ENCODE measurements at places on chromosomes 4 and X.

DNA sequence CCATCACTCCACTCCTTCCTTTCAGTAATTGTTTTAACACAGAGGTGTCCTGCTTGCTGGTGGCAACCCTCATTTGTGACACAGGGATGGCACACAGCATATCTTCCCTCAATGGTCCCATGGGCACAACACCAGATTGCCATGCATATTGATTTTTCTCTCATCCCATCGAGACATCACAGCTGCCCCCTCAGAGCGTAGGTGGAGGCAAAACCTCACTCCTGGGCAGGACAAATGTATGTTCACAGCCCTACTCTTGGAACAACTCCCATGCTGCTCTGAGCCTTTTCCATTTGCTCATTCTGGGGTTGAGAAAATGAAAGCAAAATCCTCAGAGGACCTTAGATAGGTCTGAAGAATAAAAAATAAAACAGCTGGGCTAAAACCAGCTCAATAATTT, 172.2 kb downstream of the GABRB1 start:
- no peak for DNase-seq

DNA sequence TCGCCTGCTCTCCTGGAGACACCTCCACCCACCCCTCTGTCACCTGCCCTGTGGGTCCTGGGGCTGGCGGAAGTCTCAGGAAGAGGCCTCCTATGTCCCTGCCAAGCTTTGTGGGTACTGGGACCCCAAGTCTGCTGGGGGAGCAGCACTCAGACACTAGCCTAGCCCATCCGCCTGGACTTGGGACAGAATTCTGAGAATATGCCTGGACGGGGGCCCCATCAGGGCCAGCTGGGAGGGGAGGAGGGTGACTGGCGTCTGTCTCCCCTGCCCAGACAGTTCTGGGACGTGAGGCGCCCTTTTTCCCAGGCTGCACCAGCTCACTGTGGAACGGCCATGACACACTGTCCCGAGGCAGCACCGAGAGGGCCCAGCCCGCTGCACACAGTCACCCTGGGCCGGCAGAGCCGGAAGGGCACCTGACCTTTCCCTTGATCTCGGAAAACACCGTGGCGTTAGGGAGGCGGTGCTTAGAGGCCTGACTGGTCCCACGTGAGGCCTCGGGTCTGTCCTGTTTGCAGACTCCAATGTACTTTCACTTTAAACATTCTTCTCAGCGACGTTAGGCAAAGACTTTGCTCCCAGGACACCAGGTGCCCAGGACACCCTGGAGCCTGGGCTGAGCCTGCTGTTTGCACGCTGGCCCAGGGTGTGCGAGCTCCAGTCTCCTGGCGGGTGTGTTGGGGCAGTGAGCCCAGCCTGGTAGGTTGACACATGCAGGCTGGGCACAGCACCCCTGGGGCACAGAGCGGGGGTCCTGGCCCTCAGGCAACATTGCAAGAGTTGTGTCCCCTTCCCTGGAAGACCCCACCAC, 700 bp downstream of the SLC26A1 start:
- DNase-seq: no peak

- DNase-seq: no peak
These were observed 97.7 kb downstream of the GATB start for GRCh38 chr4:151663109-151663508.

DNA sequence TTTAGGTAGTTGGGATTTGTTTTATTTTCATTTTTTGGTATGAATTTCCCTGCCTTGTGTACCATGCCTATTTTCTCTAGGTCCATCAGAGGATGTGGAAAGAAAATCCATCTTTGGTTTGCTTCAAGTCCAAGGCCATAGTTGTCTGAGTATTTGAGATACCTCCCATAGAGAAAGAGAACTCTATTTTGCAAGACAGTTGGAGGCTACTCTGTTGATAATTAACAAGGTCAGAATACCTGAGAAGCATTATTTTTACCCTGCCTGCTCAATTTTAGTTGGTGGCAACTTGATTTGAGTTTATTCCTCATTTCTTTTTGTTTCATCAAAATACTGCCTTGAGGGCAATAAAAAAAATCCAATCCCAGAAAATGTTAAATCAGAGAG, 30.8 kb downstream of the BMP3 start:
- DNase-seq: no peak

GRCh38 chr4:188002751-188003150, 7.2 kb downstream of the ZFP42 start:
- DNase-seq: no peak

- DNase-seq: no peak
These were observed 921 bp downstream of the PFKFB1 start for GRCh38 chrX:54992911-54993622.

DNA sequence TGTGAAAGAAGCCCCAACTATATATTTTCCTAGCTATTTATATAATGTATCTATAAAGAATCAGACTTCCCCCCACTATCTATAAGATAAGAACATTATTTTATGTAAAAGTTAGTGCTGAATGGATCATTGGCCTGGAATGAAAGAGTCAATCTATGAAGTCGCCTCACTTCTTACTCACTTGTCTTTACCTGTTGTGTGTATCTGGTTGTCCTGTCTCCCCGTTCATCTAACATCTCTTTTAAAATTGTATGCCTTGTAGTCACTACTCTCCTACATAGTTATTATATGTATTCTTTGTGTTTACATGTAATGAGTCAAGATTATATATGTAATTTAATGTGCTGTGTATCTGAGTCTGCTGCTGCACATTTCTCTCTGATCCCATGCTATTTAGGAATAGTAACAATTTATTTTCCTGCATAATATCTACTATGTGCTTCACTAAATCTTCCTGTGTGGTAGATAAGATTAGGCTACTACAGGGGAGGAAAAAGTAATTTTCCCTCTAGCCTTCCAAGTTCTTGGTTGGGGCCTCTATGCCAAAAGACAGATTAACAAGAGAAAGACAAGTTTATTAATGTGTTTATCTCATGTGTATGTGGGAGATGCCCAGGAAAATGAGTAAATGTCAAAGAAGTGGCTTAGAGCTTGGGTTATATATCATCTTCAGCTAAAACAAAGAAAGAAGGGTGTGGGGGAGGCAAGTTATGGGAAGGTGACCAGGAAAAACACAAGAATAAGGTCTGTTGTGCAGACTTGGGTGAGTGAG, 77.6 kb upstream of the FRMPD4 start:
- no peak for DNase-seq

DNA sequence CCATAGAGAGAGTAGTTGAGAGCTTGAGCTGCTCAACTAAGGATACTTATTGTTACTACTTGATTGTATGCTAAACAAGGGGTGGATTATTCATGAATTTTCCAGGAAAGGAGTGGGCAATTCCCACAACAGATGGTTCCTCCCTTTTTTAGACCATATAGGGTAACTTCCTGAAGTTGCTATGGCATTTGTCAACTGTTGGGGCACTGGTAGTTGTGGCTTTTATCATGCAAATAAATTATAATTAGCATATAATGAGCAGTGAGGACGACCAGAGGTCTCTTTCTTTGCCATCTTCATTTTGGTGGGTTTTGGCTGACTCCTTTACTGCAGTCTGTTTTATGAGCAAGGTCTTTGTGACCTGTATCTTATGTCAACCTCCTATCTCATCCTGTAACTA, 1403.5 kb upstream of the PABPC4L start:
- no peak for DNase-seq

DNA sequence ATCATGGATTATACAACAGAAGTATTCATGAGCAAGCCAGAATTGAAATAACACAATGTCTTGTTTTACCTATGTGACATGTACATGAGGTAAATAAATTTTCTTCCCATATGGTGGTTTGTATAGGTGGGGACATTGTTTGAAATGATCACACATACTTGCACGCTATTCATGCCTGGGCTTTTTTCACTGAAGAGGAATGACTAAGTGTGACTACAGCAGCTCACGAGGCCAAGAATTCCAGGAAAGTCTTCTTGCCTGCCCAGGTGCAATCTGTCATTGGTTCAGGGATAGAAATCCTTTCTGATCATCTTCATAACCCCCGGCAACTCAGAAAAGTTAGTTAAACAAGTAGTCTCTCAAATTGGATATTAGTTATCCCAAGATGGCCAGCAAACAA, 36.3 kb upstream of the AREG start:
- DNase-seq: no peak

DNA sequence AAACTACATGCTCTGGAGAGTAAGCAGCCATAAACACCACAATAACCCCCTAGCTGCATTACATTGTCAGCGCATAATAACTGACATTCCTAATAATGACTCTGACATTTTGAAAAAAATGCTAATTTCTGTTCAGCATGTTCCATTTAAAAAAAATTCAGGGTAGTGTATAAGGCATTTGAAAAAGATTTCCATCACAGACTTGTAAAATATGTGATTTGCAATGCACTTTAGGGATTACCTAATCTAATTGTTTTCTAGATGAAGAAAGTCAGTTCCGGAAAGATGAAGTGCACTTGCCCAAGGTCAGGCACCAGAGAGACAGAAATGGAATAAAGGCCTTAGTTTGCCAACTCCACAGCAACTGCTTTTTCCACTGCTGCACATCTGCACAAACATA, 55.3 kb downstream of the FANCB start:
- no peak for DNase-seq

- no peak for DNase-seq
These were observed 745.4 kb downstream of the TECRL start for GRCh38 chr4:63663870-63664269.

DNA sequence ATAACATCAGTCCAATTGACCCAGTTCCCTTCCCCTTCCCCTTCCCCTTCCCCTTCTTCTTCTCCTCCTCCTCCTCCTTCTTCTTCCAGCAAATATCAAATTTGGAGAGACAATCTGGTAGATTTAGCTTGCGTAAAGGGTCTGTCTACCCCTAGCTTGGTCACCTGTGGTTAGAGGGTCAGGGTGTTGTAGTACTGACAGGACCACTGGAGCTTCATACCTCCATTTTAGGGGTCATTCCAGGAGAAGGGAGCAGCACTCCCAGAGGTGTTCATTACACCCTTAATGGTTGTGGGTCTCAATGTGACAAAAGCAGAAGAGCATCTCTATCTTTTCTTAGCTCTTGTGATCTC, 3.7 kb upstream of the FGB start:
- no peak for DNase-seq

DNA sequence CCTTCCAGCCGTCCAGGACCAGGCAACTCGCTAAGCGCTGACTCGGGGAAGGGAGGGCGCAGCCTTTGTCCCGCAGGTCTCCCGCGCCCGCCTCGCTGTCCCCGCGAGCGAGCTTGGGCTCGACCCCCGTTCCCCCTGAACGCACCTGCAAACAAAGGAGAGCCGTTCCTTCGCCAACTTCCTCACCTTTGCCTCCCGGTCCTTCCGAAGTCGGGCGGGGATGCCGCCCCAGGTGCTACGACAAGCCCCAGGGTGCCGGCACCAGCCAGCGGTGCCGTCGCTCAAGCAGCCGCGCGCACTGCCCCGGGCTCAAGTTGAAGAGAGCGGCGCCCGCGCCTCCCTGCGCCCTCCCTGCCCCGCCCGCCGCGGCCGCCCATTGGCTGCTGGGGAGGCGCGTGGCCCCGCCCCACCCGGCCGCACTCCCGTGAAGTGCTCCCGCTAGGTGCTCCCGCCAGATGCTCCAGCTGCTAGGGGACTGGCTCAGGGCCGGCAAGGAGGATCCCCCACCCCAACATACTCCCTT, 107.1 kb downstream of the NSUN7 start:
- peak; percentile 17 for DNase-seq

DNA sequence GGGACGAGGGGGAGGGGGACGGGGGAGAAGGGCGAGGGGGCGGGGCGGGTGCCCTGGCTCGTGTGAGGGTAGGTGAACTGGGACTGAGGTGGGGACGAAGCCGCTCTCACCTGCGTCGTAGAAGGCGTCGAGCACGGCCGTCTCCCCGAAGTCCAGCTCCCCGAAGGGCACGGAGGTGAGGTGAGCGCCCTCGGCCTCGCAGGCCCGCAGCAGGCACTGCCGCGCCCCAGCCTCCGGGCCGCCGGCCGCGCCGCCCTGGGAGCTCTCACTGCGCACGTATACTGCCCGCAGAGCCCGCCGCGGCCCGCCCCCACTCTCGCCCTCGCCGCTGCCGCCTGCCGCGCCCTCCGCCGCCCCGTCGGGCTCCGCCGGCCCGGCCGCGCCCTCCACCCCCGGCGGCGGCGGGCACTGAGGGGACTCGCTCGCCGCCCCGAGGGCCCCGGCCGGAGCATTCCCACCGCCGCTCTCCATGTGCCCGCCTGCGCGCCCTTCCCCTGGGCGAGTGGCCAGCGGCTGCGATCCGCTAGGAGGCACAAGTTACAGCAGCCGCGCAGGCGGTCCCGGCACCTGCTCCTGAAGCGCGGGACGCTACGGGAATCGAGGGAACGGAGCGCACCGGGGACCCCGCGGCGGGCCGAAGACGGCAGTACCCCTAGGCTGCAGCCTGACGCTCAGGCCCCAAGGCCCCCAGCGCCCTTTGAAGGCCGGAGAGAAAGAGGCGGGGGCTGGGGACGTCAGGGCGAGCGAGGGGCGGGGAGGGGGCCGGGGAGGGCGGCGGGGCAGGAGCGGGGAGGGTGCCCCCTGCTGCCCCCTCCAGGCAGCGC, at the start of gene MAP3K15:
TSS of gene MAP3K15 (minus strand) at position 718 of the 824 bp plus-strand sequence. CDS start at position 471, 247 bp downstream.
- peak; percentile 0 for DNase-seq

- DNase-seq: no peak
These were observed 69.0 kb downstream of the MRPL1 start for GRCh38 chr4:77931452-77932135.

- no peak for DNase-seq
These were observed 221.0 kb upstream of the ANKRD50 start for GRCh38 chr4:124933521-124933920.

DNA sequence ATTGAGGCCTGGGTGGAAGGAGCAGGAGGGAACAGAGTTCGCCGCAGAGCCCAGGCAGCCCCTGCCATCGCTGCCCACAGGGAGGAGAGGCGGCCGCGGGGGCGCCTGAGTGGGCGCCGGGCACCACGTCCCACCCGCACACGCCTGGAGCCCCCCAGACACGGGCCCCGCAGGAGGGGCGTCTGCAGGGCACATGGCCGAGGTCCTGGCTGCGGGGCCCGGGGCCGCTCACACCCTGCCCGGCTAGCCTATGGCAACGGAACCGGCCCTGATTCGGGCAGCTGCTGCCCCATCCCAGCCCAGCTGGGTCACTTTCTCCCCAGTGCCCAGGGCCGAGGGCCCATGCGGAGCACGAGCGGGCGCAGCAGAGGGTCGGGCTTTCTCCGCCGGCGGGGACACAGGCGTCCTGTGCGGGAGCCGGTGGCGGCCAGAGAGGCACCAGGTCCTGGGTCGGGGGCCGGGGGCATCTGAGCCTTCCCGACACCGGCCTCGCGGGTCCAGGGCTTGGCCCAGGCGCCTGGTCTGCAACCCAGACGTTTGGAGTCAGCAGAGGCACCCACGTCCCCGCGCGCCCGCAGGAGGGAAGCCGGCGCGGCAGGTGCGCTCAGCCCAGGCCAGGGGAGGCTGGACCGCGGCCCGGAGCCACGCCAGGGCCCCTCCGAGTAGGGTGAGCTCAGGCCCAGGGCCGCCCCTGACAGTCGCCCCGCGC, 91.2 kb downstream of the FAM53A start:
- no peak for DNase-seq

DNA sequence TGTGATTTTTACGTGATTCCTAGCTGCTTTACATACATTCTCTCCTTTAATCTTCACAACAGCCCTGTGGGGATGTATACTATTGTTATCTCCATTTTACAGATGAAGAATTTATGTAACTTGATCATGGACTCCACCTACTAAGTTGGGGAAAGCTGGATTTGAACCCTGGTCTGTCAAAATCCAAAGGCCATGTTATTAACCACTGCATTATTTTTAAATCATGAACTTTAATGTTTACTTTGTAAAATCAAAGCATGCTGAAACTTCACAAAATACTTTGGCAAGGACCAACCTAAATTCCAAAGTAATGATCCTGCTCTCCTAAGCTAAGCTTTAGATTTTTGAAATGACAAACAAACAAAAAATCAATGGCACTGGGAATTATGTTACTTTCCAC, 26.1 kb downstream of the FAM47E start:
- no peak for DNase-seq
